Gastrocnemius medialis (tissue), 4 donors: ENCODE measurements at places on chromosomes 7 and 10. TPM values are rescaled to one million over a fixed set of nuclear protein-coding genes. Genes with fewer than 3 reads are reported as not detected.

Gene FAM171A1
- 5.6 TPM for total RNA-seq

Gene AKR1E2
- total RNA-seq, result not detected

Gene BTBD16
- 0.46 TPM for total RNA-seq

Gene AKR1C4
- total RNA-seq, result not detected

Gene PLCE1
- total RNA-seq, result 2.7 TPM

Gene PRPS1L1
- not detected for total RNA-seq

Gene SNCG
- 3.5 TPM for total RNA-seq

DNA sequence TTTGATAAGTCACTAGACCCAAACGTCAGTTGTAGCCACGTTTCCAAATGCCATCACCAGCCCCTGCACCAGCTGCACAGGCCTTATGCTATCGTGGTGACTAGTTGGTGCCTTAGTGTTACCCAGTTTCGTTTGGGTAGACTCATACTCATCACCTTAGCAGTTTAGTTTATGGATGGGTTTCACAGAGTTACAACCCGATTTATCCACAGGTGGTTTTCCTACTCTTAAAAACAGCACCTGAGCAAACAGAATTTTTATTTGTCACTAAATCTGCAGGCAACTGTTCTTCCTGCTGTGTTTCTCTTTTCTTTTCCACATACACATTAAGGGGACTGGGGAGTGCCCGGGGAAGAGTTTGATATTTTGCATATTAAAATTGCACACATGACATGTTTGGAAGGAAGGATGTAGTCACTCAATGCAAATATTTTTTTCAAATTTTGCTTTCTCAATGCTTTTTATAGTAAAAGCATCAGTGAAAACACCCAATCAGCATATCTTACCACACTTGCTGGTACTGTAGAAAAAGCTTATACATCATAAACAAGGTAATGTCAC is 41.6 kb downstream of the PDSS1 start:
- H3K27ac ChIP-seq, result no peak overlapping the region
- no peaks in the 10 kb centered on the region for H3K4me1 ChIP-seq
- H3K4me3 ChIP-seq, result no peak overlapping the region
- DNase-seq, result no peak

GRCh38 chr7:92010215-92010614 is 69.6 kb downstream of the AKAP9 start:
- DNase-seq, result no peak
- H3K36me3 ChIP-seq, result peaks cover 41% of the 10 kb centered on the region
- no peaks in the 10 kb centered on the region for H3K27me3 ChIP-seq
- no peak overlapping the region for H3K4me3 ChIP-seq

DNA sequence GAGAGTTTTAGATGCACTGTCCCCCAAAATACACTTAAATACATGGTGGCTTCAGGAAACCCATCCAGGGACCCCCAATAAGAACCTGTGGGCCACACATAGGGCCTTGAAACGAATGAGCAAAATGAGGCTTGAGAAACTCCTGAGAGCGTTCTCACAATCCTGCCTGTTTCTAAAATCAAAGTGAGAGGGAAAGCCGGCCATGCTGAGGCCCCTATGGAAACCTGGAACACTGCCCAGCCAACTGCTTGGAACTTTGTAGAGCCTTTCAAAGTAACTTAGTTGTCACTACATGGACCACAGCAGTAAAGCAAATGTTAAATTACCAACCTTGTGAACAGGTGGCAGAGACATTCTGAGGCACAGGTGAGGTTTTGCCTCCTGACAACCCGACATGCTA is 13.4 kb downstream of the SGMS1 start:
- H3K36me3 ChIP-seq, result no peaks in the 10 kb centered on the region
- H3K4me3 ChIP-seq, result no peak overlapping the region
- peaks cover 60% of the 10 kb centered on the region for H3K4me1 ChIP-seq
- DNase-seq, result no peak

GRCh38 chr10:44960482-44961229 is 1.1 kb downstream of the RASSF4 start:
- peaks cover 5% of the 10 kb centered on the region for H3K36me3 ChIP-seq
- no peak for DNase-seq
- H3K4me1 ChIP-seq, result peaks cover 67% of the 10 kb centered on the region
- H3K27me3 ChIP-seq, result no peaks in the 10 kb centered on the region

DNA sequence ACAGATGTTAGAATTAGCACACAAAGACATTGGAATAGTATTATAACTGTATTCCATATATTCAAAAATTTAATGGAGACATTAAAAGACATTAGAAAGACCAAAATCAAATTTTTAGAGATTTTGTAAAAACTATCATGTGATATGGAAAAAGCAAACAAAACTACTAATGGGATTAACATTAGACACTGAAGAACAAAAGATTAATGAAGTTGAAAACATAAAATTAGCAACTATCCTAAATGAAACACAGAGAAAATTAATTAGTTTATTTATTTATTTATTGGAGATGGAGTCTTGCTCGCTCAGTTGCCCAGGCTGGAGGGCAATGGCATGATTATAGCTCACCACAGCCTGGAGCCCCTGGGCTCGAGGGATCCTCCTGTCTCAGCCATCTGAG is 158.8 kb downstream of the DOCK4 start:
- H3K27me3 ChIP-seq, result no peaks in the 10 kb centered on the region
- H3K4me1 ChIP-seq, result peaks cover 30% of the 10 kb centered on the region
- DNase-seq, result no peak
- no peaks in the 10 kb centered on the region for H3K36me3 ChIP-seq
- H3K4me3 ChIP-seq, result no peak overlapping the region

- no peaks in the 10 kb centered on the region for H3K36me3 ChIP-seq
- H3K27me3 ChIP-seq, result peaks cover 98% of the 10 kb centered on the region
- no peaks in the 10 kb centered on the region for H3K4me1 ChIP-seq
- no peak overlapping the region for H3K27ac ChIP-seq
- no peak overlapping the region for H3K4me3 ChIP-seq
- no peak for DNase-seq
These were observed 1.7 kb upstream of the TBX20 start for GRCh38 chr7:35255443-35256255.

GRCh38 chr10:132463333-132464255 is 66.6 kb downstream of the PWWP2B start:
- H3K36me3 ChIP-seq, result no peaks in the 10 kb centered on the region
- peaks cover 27% of the 10 kb centered on the region for H3K4me1 ChIP-seq
- peak overlapping the region; percentile 96 for H3K27ac ChIP-seq
- no peaks in the 10 kb centered on the region for H3K27me3 ChIP-seq
- H3K4me3 ChIP-seq, result peak overlapping the region; percentile 36

GRCh38 chr10:62381385-62382102 is 7.4 kb downstream of the ZNF365 start:
- no peak overlapping the region for H3K4me3 ChIP-seq
- no peaks in the 10 kb centered on the region for H3K27me3 ChIP-seq
- no peak overlapping the region for H3K27ac ChIP-seq
- no peak for DNase-seq
- H3K4me1 ChIP-seq, result no peaks in the 10 kb centered on the region
- no peaks in the 10 kb centered on the region for H3K36me3 ChIP-seq

GRCh38 chr7:8105449-8106095 is 137.0 kb downstream of the GLCCI1 start:
- H3K4me3 ChIP-seq, result no peak overlapping the region
- no peaks in the 10 kb centered on the region for H3K27me3 ChIP-seq
- no peaks in the 10 kb centered on the region for H3K4me1 ChIP-seq
- no peak for DNase-seq
- H3K27ac ChIP-seq, result no peak overlapping the region

GRCh38 chr10:73281097-73281496 is 28.7 kb upstream of the MRPS16 start:
- no peaks in the 10 kb centered on the region for H3K4me1 ChIP-seq
- H3K36me3 ChIP-seq, result no peaks in the 10 kb centered on the region
- no peak for DNase-seq

- no peaks in the 10 kb centered on the region for H3K4me1 ChIP-seq
- H3K27ac ChIP-seq, result no peak overlapping the region
- no peak for DNase-seq
- no peaks in the 10 kb centered on the region for H3K27me3 ChIP-seq
These were observed 66.9 kb upstream of the SEMA3A start for GRCh38 chr7:84261509-84261908.

DNA sequence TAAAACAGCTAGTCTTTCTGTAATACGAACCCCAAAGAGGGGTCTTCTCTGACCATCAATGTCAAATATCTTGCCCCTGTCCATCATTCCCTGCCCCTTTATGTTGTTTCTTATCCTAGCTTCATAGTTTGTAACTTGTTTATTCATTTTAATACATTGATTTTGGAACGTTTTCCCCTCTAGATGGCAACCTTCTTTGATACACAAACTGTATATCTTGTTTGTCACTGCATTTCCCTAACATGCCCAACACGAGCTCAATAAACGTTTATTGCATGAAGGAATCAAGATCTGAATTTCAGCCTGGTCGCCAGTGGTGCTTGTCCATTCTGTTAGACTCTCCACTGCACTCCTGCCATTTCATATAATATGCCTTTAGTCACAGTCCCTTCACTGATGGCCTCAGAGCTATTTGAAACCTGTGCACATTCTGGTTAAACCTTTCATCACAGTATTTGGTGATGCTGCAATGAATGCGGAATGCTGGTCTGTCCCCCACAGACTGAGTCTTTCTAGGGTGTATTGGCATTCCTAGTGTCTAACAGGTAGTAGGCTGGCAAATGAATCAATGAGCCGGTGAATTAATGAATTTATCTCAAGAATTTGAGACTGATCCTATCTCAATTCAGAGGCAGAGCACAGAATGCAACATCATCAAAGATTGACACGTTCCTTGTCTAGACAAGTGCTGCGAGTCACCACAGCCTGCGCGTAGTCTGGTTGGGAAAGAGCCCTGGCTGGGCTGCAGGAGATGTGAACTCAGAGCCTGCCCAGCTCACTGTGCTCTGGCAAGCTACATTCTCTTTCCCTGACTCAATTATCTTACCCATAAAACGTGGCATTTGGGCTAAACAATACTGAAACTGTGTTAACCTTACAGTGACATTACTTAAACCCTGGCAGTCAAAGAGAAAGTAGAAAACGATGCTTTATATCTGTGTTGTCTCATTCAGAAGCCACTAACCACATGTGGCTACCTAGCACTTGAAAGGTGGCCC is 55.2 kb upstream of the FRMD4A start:
- no peaks in the 10 kb centered on the region for H3K27me3 ChIP-seq
- no peak overlapping the region for H3K4me3 ChIP-seq
- no peak for DNase-seq
- no peaks in the 10 kb centered on the region for H3K4me1 ChIP-seq

DNA sequence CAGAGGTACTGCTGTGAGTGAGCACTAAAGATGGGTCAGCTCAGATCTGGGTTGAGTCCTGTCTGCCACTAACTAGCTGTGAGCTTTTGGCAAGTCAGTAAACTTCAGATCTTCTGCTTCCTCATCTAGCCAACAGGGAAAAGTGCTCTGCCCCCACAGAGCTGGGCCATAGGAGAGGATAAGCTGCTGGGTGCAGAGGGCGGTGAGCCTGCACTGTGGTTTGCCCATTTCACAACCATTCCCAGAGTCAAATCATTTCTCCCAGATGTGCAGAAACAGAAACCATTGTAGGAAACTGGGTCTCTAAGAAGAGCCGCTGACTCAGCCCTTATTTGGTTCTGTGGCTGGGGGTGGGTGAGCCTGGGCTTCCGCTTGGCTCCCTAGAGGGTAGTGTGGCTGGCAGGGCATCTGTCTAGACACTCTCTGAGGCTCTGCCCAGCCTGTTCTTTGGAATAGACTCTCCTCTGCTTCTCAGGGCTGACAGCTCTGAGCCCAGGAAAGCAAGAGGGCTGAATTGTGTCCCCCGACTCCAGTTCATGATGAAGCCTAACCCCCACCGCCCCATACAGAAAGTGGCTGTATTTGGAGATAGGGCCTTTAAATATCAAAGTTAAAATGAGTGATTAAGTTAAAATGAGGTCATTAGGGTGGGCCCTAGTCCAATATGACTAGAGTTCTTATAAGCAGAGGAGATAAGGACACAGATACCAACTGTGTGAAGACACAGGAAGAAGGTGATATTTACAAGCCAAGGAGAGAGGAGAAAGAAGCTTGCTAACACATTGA is 29.5 kb upstream of the ARHGAP22 start:
- H3K36me3 ChIP-seq, result no peaks in the 10 kb centered on the region
- no peaks in the 10 kb centered on the region for H3K4me1 ChIP-seq
- peak; percentile 20 for DNase-seq
- H3K27me3 ChIP-seq, result no peaks in the 10 kb centered on the region
- no peak overlapping the region for H3K27ac ChIP-seq

GRCh38 chr7:18495412-18496340 is at the start of gene HDAC9:
Gene HDAC9, plus strand, starts transcription at chr7:18495749. Its CDS starts 554 bp downstream, at chr7:18496303.
- peaks cover 62% of the 10 kb centered on the region for H3K4me1 ChIP-seq
- H3K27ac ChIP-seq, result peak within 1 kb of the TSS; percentile 89
- H3K4me3 ChIP-seq, result peak within 1 kb of the TSS; percentile 61
- no peaks in the 10 kb centered on the region for H3K27me3 ChIP-seq
- DNase-seq, result peak; percentile 72

DNA sequence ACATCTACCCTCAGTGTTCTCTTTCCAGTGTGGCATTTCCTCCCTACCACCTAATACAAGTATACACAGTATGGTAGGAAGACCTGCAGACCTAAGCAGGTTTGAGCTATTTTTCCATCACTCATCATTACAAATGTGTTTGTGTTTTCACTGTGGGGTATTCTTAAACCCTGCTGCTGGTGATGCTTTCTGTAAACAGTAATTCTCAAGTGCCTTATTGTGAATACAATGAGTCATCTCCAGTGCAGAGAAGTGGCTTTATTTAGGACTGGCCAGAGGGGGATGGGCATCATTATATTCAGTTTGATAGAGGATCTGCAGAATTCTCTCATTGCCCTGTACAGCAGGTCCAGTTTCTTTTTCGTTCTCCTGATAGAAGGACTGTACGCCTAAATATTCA is 63.7 kb downstream of the GRM8 start:
- no peaks in the 10 kb centered on the region for H3K4me1 ChIP-seq
- no peak overlapping the region for H3K4me3 ChIP-seq
- no peaks in the 10 kb centered on the region for H3K36me3 ChIP-seq
- H3K27me3 ChIP-seq, result no peaks in the 10 kb centered on the region
- DNase-seq, result no peak

DNA sequence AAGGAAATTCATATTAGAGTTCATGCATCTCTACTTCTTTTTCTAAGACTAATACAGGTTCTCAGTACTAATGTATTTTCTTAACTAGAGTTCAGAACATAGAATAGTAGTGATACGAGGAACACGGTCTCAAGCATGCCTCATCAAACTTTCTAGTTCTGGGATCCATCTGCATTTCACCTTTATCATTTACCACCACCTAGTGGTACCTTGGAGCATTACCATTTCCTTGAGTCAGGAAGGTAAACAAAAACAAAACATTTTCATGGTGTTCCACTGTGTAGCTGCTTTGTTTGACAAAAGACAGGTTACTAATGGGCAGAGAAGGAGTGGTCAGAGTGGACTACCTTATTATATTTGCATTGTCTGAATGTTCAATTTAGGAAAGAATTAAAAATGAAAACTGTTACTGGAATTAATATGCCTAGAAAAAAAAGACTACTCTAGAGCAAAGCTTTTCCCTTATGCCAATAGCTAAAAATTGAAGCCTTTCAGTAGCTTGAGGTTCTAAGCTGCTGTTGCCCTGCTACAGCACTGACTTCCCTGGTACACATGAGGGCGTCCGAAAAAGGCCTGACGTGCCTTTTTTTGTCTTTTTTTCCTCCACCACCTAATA is 44.5 kb downstream of the STARD3NL start:
- no peak for DNase-seq
- H3K27me3 ChIP-seq, result no peaks in the 10 kb centered on the region
- no peaks in the 10 kb centered on the region for H3K36me3 ChIP-seq
- peaks cover 5% of the 10 kb centered on the region for H3K4me1 ChIP-seq
- H3K4me3 ChIP-seq, result no peak overlapping the region
- peak overlapping the region; percentile 3 for H3K27ac ChIP-seq

- no peak overlapping the region for H3K4me3 ChIP-seq
- no peak overlapping the region for H3K27ac ChIP-seq
- no peaks in the 10 kb centered on the region for H3K27me3 ChIP-seq
- H3K4me1 ChIP-seq, result no peaks in the 10 kb centered on the region
These were observed 33.7 kb downstream of the CAMK1D start for GRCh38 chr10:12382956-12383531.
